ENCODE measurements at places on chromosomes 1 and 21. TPM values are rescaled to one million over a fixed set of nuclear protein-coding genes. Genes with fewer than 3 reads are reported as not detected.

Gene TIE1
- 4.3 TPM for polyA plus RNA-seq

DNA sequence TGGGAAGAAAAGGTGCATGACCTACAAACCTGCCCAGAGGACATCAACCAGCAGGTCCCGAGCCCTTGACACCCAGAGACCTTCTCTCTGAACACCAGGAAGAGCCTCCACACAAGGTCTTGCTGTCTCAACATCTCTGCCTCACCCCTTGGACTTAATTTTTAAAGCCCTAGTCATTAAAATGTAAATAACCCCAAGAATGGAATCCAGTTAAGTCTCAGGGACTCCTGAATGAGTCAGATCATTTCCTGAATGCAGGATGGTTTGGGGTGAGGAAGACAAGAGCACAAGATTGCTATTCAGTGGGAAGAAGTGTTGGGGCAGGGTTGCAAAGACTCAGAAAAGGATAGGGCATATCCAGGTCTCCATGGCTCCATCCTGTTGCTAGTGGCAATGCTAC is 17.8 kb upstream of the GRIK3 start:
- H3K36me3 ChIP-seq = no peaks in the 10 kb centered on the region
- no peak overlapping the region for H3K27ac ChIP-seq
- H3K27me3 ChIP-seq = no peaks in the 10 kb centered on the region

DNA sequence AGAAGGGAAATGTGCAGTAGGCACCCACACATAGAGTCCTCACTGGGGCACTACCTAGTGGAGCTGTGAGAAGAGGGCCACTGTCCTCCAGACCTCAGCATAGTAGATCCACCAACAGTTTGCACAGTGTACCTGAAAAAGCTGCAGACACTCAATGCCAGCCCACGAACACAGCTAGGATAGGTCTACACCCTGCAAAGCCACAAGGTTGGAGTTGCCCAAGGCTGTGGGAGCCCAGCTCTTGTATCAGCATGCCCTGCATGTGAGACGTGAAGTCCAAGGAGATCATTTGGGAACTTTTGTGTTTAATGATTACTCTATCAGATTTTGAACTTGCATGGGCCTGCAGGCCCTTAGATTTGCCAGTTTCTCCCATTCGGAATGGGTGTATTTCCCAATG is 299.4 kb upstream of the OLFM3 start:
- no peak overlapping the region for H3K27ac ChIP-seq
- H3K4me3 ChIP-seq = no peak overlapping the region
- H3K4me1 ChIP-seq = no peaks in the 10 kb centered on the region
- no peaks in the 10 kb centered on the region for H3K36me3 ChIP-seq

- peak; percentile 2 for DNase-seq
- H3K4me1 ChIP-seq = no peaks in the 10 kb centered on the region
- H3K27ac ChIP-seq = no peak overlapping the region
- H3K27me3 ChIP-seq = no peaks in the 10 kb centered on the region
These were observed 43.0 kb downstream of the SPATA17 start for GRCh38 chr1:217674028-217674729.

Gene OR14A2
- polyA plus RNA-seq = not detected

Gene GUCA2A
- polyA plus RNA-seq = not detected

Gene RGS1
- 0.12 TPM for polyA plus RNA-seq

DNA sequence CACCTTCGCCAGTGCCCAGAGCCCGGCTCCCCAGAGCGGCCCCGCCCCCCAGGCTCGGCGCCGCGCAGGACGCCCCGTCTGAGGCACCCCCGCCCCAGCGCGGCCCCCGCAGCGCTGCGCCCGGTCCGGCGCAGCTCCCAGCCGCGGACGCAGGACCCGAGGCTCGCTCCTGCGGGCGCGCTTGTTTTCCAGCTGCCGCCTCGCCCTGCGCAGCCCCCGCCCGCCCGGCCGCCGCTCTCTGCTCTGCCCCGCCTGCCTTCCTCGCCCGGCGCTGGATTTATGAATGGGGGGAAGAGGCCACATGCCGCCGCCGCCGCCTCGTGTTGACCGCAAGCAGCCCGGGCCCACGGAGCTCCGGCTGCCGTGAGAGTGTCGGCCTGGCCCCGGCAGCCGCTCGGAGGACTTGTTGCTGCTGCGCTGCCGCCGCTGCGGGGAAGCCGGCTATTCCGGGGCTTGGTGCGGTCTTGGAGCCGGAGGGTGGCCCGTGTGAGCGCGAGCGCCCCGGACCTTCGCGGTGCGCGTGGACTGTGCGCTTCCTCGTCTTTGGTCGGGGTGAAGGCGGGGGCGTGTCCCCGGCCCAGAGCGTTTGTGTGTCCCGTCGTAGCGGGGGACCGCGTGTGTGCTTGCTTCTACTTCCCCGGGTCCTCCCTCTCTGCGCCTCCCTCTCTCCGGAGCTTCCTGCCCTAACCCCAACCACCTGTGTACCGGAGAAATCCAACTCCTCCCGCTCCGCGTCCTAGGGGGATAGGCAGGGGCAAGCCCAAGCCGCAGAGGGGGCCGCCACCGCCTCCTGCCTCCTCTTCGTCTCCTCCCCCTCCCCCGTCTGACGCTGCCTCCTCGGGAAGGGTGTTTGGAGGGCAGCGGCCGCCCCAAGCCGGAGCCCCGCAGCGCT is 736 bp downstream of the KCNC4 start:
- H3K27ac ChIP-seq = no peak overlapping the region
- peaks cover 30% of the 10 kb centered on the region for H3K27me3 ChIP-seq
- H3K36me3 ChIP-seq = no peaks in the 10 kb centered on the region
- DNase-seq = peak; percentile 62
- no peaks in the 10 kb centered on the region for H3K4me1 ChIP-seq

Gene TEDDM1
- not detected for polyA plus RNA-seq

Gene KCNN3
- polyA plus RNA-seq = 1.1 TPM

DNA sequence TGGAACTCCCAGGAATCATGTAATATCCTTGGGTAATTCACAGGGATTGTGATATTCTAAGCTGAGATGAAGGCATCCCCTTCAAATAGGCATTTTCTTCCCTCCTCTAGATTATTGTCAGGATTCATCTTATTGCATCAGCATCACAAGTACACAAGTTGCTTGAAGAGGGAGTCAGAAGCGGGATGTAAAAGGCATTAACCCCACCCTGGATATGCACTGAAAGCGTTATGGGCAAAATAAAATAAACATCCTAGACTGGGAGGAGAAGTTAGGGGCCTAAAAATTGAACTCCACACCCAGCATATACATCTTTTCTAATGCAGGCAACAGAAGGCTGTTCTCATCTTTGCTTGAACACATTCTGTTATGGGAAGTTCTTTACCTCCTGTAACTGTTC is 381.2 kb downstream of the SETD4 start:
- peaks cover 3% of the 10 kb centered on the region for H3K27me3 ChIP-seq
- no peaks in the 10 kb centered on the region for H3K36me3 ChIP-seq
- no peak for DNase-seq
- H3K4me1 ChIP-seq = no peaks in the 10 kb centered on the region
- no peak overlapping the region for H3K4me3 ChIP-seq
- H3K27ac ChIP-seq = no peak overlapping the region

DNA sequence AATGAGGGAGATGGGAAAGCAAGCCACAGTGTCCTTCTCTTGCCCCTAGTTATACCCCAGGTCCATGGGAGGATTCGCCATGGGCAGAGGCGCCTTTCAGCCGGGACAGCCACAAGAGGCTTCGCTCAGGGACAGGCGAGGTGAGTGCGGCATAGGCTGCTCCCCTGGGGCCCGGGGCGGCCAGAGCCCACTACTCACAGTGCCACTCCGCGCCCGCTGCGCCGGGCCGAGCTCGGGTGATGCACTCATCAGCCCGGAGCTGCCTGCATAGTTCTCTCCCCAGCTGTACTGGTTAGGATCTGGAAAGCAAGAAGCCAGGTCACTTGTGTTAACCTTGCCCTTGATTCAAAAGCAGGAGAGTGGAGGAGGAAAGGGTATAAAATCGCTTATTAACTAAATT is 8.4 kb downstream of the PANK4 start:
- no peak overlapping the region for H3K4me3 ChIP-seq
- DNase-seq = no peak
- no peaks in the 10 kb centered on the region for H3K27me3 ChIP-seq
- H3K27ac ChIP-seq = no peak overlapping the region
- peaks cover 13% of the 10 kb centered on the region for H3K4me1 ChIP-seq
- peaks cover 40% of the 10 kb centered on the region for H3K36me3 ChIP-seq

Gene CFHR3
- polyA plus RNA-seq = not detected

DNA sequence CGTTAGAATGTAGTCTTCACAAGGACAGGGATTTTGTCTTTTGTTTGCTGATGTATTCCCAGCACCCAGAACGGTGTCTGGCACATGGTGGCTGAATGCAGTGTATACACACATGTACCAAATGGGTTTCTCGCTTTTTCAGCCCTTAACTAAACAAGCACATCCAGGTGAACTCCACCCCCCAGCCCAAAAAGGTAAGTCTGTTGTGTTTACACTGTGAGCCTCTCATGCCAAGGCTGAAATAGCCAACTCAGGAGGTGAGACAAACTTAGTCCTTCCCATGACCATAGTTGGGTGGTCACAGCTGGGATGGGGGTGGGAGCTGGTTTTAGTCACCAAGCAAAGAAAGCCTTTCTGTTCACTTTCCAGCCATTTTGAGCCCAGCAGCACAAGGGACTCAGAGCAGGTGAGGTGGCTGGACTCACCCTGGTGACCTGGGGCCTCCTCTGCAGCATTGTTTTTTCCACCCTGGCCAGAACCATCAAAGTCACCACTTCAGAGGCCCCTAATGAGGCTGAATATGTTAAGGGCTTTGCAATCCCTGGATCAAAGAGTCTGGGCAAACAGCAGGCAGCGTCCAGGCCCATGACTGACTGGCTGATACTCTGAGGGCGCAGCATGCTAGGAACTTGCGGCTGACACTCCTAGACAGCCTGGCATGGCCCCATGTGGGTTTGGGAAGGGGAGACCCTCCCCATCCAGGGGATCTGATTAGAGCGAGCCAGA is 8.7 kb downstream of the TENT5B start:
- H3K4me1 ChIP-seq = peaks cover 28% of the 10 kb centered on the region
- H3K36me3 ChIP-seq = no peaks in the 10 kb centered on the region
- H3K4me3 ChIP-seq = no peak overlapping the region
- H3K27me3 ChIP-seq = no peaks in the 10 kb centered on the region
- H3K27ac ChIP-seq = peak overlapping the region; percentile 44
- DNase-seq = peak; percentile 52

Gene MXRA8
- 58.8 TPM for polyA plus RNA-seq

DNA sequence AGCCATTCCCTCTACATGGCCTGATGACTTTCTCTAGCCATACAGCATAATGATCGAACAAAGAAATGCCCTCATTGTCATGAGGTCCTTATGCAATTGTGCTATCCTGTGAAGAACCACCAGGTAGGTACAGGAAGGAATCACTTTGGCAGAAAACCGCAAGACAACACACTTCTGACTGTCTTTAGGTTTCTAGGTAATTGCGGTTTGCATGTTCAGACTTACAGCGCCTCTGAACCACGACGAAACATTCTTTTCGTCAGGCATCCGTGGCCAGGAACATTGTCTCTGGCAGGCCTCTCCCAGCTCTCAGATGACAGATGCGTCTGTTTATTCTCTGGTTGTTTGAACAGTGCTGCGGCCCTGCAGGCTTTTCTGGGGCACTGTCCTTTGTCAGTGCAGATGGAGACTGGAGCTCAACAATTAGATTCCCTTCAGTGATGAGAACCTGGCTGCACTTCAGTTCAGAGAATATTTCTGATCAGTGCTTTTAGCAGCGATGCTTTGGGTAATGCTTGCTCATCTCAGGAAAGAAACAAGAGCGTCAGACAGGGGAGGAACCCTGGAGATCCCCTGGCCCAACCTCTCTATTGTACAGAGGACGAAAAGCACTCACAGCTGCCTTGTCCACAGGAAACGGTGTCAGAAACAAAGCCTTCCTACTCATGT is 63.4 kb downstream of the B3GALT5 start:
- no peaks in the 10 kb centered on the region for H3K27me3 ChIP-seq
- no peaks in the 10 kb centered on the region for H3K36me3 ChIP-seq
- DNase-seq = peak; percentile 91
- H3K4me1 ChIP-seq = peaks cover 42% of the 10 kb centered on the region

Gene TSPAN1
- not detected for polyA plus RNA-seq

Gene KCNJ9
- polyA plus RNA-seq = 0.09 TPM

DNA sequence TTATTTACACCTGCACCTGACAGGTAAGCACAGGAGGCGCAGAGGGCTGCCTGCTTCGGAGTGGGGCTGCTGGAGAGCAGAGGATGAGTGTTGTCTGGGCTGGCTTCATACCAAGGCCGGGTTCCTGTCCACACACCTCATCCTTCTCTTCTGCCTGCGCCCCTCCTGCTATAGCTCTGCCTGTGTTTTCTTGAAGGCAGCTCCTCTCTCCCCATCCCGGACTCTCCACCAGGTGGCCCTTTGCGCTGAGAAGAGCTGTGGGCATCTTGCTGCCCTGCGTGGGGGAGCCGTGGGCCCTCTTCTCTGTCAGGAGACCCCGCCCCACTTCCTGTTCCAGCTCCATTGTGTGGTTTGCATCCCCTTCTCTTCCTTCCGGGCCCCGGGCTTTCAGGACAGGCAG is 35.0 kb downstream of the ARHGEF10L start:
- H3K27me3 ChIP-seq = no peaks in the 10 kb centered on the region
- peaks cover 34% of the 10 kb centered on the region for H3K4me1 ChIP-seq
- H3K4me3 ChIP-seq = no peak overlapping the region
- H3K27ac ChIP-seq = peak overlapping the region; percentile 63

DNA sequence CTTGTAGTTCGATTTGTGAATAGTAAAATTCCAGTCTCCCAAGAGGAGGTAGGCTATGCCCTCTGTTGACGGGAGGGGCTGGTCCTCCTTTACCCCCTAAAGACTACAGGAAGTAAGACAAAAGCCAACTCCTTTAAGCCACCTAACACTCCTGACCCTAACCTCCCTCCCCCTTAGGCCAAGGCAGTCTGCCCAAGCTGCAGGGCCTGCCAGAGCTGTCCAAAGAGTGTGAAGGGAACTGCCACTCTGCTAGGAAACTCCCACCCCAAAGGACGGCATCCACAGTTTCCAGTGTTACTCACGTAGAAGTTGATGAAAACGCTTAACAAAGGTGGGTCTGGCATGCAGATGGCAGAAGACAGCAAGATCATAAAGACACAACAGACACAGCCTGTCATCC is 803.2 kb downstream of the PLA2G4A start:
- no peak for DNase-seq
- no peak overlapping the region for H3K27ac ChIP-seq
- H3K4me3 ChIP-seq = no peak overlapping the region
- H3K4me1 ChIP-seq = no peaks in the 10 kb centered on the region
- no peaks in the 10 kb centered on the region for H3K36me3 ChIP-seq
- no peaks in the 10 kb centered on the region for H3K27me3 ChIP-seq

DNA sequence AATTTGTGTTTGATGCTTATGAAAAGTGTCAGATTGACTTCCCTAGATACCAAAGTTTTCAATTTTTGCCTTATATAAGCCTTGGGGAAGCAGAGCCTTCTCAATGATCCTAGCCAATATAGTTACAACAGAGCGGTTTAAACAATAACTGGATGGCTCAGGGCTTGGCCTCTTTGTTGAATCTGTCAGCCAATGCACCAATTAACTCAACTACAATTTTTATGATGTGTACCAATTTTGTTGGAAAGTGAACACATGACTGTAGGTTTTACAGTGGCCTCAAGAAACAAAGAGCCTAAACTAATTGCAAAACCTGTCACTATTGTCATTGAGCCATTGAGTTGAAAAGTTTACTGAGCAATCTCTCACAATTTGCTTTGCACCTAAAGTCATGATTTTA is 71.6 kb upstream of the RGS18 start:
- no peak for DNase-seq
- no peak overlapping the region for H3K4me3 ChIP-seq

Gene ACTL8
- polyA plus RNA-seq = not detected

Gene SAMD11
- 63.3 TPM for polyA plus RNA-seq

Data from cardiac muscle cell (in vitro differentiated cells and primary cell).